Neural progenitor cell (in vitro differentiated cells): ENCODE measurements at places on chromosomes 7 and 10. TPM values are rescaled to one million over a fixed set of nuclear protein-coding genes. Genes with fewer than 3 reads are reported as not detected.
A peak's percentile ranks its signal among the peaks of the same experiment; 100 is the strongest.

DNA sequence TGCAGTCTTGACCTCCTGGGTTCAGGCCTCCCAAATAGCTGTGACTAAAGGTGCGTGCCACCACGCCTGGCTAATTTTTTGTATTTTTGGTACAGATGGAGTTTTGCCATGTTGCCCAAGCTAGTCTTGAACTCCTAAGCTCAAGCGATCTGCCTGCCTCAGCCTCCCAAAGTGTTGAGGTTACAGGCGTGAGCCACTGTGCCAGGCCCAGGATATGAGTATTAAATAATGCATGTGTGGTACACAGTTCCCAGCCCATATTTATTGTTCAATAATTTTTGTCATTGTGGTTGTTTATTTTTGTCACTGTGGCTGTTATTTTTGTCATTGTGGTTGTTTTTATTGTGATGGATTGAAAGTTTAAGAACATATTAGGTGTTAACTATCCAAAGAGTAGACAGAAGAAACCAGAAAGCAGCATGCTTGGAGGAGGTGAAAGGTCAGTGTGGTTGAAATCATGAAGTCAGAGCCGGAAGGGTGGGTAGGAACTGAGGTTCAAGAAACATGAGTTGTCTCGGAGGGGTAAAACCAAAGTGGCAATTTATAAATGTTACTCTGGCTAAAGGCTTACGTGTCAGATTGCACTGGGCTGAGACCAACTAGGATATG lies 45.0 kb downstream of the MRC1 start:
- DNase-seq: no peak

DNA sequence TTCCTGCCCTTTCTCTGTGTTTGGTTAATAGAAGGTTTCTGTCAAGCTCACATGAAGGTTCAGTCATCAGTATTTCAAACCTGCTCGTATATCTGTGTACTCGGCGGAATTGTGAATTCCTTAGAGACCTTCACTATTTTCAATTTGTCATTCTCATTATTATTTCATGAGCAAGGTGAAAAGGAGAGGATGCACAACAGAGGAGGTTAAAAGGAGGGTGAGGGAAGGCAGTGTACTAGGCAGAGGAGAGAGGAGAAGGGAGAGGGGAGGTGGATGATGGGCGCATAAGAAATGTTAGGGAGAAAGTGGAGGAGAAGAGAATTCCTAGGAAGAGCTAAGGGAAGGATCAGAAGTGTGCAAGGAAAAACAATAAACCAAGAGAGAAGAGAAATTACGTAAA lies 185.0 kb upstream of the COBL start:
- DNase-seq: no peak

DNA sequence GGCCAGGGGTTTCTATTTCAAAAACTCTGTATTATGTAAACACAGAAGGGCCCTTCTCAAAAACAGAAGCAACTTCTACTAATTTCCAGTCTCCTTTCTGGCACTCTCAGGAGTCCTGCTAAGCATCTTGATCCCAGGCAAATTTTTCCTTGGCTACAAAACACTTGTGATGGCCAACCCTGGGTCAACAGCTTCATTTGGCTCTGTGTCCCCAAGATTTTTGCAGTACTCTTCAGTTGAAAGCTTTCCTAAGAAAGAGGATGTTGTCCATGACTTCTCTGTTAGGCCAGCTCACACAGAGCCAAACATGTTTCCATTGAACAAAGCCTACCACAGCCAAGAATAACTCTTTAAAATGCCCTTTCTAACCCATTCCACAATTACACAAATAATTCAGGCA lies 99.0 kb upstream of the EGR2 start:
- DNase-seq: no peak

DNA sequence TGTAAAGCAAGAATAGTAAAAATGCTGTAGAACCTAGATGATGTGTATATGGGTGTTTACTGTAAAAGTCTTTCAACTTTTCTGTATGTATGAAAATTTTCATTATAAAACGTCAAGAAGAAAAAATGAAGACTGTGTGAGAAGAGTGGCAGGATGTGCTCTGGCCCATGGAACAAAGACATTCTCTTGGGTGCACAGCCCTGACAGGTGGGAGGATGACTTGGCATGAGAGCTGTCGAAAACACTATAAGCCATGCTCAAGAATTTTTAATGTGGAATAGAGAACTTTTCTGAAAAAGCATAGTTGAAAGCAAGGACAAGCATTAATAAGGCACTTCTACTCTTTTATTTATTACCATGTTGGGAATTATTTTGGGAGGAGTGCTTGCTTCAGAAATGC lies 184.1 kb upstream of the PRR15 start:
- no peak for DNase-seq

DNA sequence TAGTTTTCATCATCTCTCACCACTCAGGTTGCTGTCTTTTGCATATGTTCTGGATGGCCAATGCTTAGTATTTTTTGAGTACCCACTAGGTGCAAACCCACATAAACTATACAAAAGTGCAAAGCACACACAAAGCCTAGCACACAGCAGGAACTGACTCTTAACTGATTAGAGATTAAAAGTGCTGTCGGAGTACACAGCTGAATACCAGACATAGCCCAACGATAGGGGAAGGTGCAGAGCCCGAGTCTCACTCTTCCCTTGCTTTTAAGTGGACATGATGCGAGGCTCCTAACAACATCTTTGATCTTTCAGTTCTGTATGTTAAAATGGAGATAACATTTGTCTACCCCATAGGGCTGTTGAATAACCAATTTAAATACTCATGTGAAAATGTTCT lies 90.8 kb downstream of the DPY19L1 start:
- peak; percentile 14 for DNase-seq

DNA sequence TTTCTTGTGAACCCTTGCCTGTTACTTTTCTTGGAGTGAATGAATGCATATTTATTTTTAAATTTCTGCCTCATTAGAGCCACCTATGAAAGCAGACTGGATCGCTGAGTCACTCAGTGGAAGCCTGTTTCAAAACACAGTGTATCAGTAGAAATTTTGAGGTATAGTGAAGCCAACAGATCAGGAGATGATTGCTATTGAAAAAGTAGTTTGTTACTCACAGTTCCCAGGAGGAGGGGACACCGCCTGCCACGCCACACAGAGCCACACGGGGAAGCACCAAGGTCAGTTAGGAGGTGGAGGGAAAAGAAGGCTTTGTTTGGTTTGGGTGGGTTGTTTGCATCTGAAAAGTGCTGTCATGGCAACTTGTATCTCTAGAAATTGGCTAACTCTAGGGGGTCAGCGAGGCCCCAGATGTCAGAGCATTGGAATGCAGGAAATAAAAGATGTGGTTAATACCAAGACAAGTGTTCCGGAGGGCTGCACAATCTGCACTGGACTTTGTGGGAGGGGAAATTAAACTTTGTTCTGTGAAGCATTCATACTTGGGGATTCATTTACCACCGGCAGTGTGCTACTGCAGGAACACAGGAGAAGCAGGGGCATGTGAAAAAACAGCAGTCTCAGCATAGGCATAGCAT lies 106.4 kb upstream of the SDK1 start:
- peak; percentile 77 for DNase-seq

DNA sequence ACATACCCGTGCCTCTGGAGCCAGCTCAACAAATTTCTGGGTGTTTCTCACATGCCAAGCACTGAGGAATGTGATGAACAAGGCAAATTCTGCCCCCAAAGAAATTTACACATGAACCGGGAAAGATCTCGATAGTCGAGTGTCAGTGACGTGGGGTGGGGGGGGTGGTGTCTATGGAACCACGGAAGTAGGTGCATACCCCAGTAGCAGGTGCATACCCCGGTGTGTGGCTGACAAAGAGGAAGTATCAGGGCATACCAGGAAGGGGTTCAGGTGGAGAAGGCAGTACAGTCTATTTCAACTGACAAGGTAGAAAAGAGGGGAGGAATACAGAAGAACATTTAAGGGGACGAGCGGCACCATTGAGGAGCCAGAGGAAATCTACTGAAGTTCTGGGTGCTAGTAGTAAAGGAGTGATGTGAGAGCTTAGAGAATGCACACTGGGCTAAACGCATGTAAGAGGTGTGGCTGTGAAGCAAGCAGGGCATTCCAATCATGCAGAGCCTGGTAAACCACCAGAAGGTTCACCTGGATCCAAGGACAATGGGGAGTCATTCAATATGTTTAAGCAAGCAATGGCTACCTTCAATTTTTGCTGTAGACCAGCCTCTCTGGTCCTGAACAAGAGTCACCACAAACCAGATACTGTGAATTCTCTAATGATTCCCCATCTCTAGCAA lies 6.2 kb downstream of the CCDC6 start:
- no peak for DNase-seq

- no peak for DNase-seq
These were observed 212.4 kb upstream of the LRRTM3 start for GRCh38 chr10:66713387-66713786.

DNA sequence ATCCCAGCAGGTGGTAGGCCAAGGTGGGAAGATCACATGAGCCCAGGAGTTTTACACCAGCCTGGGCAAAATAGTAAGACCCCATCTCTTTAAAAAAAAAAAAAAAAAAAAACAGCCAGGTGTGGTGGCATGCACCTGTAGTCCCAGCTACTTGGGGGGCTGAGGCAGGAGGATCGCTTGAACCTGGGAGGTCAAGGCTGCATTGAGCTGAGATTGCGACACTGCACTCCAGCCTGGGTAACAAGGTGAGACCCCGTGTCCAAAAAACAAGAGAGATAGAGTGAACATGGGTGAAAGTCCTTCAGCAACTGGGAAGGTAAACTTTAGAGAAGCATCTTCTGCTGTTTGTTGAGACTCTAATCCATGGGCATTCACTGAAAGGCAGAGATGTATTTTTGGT lies 6.3 kb upstream of the LAMTOR4 start:
- no peak for DNase-seq

SVOPL gene
- 0.06 and 0.09 TPM in 2 replicates for total RNA-seq

NXPH1 gene
- total RNA-seq: 0.71 TPM in 1 of 2 replicates, not detected in the other

NODAL gene
- not detected in 2 replicates for total RNA-seq

STEAP1 gene
- 1.5 and 2.3 TPM in 2 replicates for total RNA-seq

ZNRF2 gene
- total RNA-seq: 25.5 and 37.7 TPM in 2 replicates

ABCA13 gene
- total RNA-seq: not detected in 2 replicates
